ENCODE measurements at places on chromosomes 6 and 20.

DNA sequence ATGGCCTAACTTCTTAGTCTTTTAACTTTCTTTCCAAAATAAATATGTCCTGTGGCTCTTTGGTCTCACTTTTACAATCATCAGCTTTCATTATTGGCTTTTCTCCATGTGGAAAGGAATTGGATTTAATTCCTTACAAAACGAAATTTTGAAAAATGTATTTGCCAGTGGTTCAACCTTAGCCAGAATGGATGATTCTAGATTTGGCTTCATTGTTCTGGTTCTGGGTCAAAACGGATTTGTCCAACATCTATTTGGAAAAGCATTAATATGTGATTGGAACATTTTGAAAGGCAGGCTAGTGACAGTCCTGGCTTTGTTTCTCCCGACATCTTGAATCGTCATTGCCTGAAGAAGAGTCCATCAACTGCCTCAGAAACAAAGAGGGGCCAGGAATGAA, 59.2 kb downstream of the TENT5A start:
- DNase-seq: no peak

DNA sequence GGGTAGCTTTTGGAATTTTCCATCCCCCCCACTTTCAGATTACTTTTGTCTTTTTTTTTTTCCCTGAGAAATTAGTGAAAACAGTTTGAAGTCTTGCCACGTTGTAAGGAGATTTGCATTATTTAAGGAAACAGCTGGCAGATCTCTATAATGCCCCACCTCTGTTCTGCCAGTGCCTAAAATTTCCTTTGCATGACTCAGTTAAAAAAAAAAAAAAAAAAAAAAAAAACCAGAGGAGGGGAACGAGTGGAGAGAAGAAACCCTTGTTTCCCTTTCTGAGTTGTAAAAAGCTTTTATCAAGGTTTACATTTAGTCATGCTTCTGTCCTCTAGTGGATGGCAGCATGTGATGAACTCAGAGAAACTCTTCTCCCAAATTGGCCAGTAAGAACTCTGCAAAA, 33.5 kb downstream of the CARMIL1 start:
- DNase-seq: peak; percentile 88

- DNase-seq: no peak
Measured at GRCh38 chr6:34601706-34602105, 45.6 kb upstream of the SPDEF start.

DNA sequence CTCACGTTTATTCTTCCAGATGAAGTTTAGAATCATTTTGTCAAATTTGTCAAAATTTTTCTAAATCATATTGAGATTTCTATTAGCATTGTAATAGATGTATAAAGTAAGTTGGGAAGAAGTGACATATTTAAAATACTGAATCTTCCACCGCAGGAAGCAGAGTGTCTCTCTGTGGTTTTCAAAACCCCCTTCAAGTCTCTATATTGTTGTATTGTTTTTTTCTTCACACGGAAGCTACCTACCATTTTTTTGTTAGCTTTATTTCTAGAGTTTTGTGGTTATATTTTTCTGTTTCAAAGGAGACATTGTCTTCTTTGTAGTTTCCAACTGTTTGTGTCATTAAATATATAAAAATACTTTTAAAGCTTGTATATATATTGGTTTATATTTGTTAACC, 188.6 kb downstream of the ZDHHC14 start:
- no peak for DNase-seq

GRCh38 chr6:10569392-10570127, 48.4 kb downstream of the GCNT2 start:
- no peak for DNase-seq

DNA sequence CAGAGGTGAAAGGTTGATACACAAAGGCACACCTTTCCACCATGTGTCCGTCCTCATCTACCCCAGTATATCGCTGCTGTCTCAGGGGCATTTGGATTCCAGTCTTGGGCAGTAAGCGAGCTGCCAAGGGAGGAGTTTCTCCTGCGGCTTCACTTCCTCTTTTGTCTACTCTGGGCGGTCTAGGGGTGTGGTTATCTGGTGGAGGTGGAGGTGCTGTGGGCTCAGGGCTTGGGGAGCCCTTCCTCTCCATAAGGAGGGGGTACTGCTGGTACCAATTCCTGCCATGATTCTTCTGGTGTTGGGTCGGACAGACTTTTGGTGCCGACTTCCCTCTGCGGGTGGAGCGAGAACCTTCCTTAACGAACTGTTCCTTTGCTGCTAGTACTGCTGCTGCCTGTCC, 31.9 kb upstream of the FABP7 start:
- no peak for DNase-seq

DNA sequence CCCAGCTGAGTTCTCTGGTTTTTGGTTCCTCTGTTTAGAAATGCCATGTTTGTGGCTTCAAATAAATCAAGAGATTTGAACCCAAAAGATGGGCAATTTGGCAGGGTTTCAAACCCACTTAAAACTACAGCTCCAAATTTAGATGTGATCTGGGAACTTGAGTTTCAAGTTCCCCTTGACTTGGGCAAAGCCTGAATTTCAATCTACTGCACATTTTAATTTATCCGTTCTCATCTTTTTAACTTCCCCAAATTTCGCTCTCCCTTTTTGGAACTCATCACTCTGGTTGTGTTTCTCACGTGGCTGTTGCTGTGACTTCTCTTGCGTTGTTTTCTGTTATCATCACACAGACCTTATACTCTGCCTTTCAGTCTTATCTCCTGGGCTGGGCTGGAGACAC, 230.9 kb downstream of the CDC5L start:
- DNase-seq: no peak

- DNase-seq: no peak
Measured at GRCh38 chr6:146286961-146287360, 256.7 kb upstream of the RAB32 start.

- no peak for DNase-seq
Measured at GRCh38 chr6:96649926-96650325, 87.0 kb downstream of the FHL5 start.

DNA sequence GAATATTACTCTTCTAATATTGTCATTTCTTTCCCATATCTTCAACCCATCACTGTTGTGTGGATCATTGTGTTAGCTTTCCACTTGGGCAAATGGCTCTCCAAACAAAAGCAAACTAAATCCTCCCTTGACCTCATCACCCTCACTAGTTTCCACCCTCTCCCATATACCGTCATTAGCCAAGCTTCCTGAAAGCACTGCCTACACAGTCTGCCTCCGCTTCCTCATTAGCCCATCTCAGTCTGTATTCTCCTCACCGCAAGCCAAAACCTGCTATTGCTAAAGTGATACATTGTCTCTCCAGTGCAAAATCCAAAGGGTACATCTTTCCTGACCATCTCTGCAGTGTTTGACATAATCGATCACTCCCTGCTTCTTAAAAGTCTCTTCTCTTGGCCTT, 212.6 kb downstream of the CLIC5 start:
- no peak for DNase-seq

GRCh38 chr6:158002951-158003853, 21.5 kb downstream of the SYNJ2 start:
- DNase-seq: peak; percentile 52

- no peak for DNase-seq
Measured at GRCh38 chr6:12001004-12001705, 11.0 kb upstream of the HIVEP1 start.

GRCh38 chr6:42104804-42105125, 37.7 kb downstream of the C6orf132 start:
- DNase-seq: no peak

DNA sequence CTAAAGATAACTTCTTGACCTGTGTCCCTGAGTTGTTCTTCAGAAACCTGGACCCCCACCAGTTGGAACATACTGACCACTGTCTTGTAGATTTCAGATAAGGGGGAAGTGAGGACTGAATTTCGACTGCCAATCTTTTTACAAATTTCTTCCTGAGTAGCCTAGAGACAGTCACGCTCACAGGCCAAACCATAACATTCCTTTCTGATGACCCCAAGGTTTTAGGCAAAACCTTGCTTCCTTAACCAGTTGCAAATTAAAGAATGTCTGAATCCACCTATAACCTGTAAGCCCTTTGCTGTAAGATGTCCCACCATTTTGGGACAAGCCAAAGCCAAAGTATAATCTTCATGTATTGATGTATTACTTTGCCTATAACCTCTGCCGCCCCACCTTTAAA, 306.9 kb downstream of the LRFN2 start:
- DNase-seq: no peak

- DNase-seq: no peak
Measured at GRCh38 chr6:135121434-135121833, 59.7 kb upstream of the MYB start.

DNA sequence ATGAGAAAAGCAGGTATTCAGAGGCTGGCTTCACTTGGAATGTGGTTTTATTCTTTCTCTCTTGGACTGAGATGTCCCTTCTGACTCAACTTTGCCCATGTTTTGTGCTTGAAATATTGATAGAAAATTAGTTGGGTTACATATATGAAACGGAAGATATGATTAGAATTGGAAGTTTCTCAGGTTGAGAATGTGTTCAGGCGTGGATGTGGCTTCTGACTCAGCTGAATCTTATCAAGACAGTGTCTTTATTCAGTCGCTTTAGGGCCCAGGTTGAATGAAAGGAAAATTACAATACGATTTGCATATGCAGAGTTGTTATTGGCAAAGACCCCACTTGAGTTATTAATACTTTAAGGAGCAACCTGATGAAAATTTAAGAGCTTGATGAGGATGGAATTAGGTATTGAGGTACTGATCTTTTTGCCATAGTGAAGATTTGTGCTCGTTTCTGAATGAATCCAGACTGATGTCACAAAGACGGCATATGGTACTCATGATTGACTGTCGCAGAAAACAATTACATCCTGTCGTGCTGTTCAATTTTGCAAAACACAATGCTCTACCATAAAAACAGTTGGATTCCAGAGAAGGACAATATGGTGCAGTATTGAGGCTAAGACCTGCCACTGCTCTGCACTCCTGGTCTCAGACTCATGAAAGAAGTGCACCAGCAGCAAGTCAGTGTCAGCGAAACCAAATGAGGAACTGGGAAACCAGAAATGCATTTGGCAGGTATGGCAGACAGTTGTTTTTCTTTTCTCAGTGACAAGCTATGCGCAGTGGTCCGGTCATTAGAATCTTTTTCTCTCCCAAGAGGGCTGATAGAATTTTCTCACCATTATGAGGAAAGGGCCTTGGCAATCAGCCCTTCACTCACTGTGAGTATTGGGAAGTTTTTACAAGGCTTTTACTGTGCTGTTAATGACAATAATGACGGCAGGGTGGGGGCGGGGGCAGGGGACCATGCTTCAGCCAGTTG, 158.3 kb downstream of the DOK5 start:
- no peak for DNase-seq

GRCh38 chr6:7998103-7998725, 66.0 kb downstream of the BLOC1S5 start:
- peak; percentile 77 for DNase-seq

- DNase-seq: peak; percentile 61
Measured at GRCh38 chr6:153401751-153402150, 270.7 kb upstream of the RGS17 start.

DNA sequence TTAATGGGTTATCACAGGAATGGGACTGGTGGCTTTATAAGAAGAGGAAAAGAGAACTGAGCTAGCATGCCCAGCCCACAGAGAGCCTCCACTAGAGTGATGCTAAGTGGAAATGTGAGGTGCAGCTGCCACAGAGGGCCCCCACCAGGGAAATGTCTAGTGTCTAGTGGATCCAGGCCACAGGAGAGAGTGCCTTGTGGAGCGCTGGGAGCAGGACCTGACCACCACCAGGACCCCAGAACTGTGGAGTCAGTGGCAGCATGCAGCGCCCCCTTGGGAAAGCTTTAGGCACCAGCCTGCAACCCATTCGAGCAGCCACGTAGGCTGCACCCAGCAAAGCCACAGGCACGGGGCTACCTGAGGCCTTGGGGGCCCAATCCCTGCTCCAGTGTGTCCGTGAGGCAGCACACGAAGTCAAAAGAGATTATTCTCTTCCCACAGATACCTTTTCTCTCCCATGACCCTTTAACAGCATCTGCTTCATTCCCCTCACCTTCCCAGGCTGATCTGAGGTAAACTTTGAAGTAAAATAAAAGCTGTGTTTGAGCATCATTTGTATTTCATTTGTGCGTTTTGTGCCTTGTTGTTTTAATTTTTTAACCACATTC, 4.4 kb downstream of the HLA-E start:
- no peak for DNase-seq

- DNase-seq: no peak
Measured at GRCh38 chr6:135743476-135743875, 108.0 kb upstream of the PDE7B start.

GRCh38 chr6:136737871-136738691, 54.2 kb downstream of the MAP3K5 start:
- peak; percentile 63 for DNase-seq

- no peak for DNase-seq
Measured at GRCh38 chr6:51992876-51993275, 94.5 kb downstream of the PKHD1 start.

DNA sequence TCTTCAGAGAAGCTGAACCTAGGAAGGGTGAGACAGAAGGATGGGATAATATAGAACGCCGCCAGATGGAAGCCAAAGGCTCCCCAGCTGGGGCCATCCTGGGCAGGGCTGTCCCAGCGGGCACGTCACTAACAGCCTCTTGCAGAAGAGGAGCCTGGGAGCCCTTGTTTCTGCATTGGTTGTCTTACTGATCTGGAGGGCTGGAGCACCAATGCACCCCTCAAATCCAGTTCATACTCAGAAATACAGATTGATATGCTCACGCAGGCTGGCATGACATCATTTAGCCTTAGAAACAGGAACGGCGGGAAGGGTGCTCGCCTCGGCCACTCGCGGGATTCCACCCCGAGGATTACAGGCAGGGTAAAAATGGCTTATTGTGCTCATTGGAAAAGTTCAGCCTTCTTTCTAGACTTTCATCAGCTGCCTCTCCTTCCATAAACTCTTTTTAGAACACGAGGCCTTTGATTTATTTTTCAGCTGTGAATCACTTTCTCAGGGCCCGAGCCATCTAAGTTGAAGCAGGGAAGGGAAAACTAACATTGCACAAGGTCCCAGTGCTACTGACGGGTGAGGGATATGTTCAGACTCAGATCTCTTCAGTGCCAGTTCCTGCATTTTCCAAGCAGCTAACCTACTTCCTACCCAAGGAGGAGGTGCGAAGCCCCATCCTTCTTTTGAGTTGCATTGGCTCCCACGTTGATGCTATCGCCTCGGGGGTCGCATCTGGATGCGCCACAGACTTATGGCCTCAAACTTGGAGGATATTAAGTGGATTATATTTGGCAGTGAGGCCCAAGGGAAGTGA, 82.3 kb downstream of the GMPR start:
- peak; percentile 55 for DNase-seq

DNA sequence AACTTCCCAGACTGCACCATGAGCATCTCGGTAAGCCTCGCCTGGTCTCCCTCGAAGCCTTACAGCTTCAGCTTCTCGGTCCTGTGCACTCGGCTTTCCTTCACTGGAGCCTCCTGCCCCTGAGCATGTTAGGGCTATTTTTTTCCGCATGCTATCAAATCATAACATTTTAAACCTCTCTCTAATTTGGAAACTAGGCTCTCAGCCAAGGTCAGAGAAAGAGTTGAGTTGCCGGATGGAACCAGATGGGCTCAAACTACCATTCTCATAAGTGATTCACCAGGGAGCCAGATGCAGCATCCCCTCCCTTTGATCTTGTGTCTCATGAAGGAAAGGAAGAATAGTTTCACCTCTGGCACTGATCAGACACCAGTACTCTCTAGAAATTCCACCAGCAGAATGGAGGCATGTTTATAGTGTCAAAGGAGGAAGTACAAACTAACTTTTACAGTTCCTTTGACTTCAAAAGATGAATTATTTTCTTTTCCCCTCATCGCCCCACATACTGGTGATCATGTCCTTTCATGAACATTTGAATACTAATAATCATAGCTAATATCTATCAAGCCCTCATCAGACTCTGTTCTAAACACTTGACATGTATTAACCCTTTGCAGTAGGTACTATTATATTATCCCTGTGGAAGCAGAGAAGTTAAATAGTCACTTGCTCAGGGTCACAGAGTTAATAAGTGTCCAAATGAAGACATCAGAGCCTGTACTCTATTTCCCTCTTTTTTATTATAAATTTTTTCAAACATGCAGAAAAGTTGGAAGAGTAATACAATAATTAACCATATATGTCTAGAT, 46.7 kb downstream of the MAP1LC3A start:
- DNase-seq: peak; percentile 77
